ENCODE measurements at places on chromosomes 3 and 15.

DNA sequence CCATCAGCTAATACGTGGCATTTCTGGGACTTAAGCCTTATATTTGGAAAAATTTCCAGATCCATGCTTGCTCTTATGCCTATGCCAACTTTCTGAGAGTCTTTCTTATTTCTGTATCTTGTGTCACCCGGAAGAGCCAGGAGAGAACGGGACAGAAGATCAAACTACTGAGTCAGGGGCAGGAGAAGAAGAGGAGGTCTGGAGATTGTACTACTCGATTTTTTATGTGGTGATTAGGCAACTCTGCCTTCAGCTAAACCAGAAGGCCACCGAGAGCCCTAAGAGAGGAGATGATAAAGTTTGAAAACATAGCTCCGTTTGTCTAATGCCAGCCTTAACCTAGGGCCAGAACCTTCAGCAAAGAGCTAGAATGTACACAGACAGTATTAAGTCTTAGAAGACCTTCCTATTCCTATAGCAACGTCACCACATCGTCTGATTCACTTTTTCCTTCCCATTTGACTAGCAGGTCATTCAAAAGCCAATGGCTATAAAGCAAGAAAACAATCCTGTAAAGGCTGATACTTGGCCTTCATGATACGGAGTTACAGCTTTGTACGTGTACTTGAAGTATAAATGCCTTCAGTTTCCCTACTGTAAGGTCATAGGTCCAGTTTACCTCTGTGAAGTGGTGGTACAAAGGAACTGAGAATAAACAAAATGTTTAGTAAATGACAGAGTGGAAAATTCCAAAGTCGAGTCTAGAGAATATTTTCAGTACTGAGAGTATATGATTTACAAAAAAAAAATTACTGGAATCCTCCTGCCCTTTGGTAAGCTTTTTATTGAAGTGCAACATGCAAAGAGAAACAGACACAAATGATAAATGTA, 96.1 kb upstream of the ICE2 start:
- H3K27me3 ChIP-seq = no peaks in the 10 kb centered on the region
- no peaks in the 10 kb centered on the region for H3K36me3 ChIP-seq
- H3K4me3 ChIP-seq = no peak overlapping the region
- H3K4me1 ChIP-seq = no peaks in the 10 kb centered on the region
- no peak overlapping the region for H3K27ac ChIP-seq

- peak overlapping the region; percentile 39 for H3K27ac ChIP-seq
- no peak for DNase-seq
- H3K4me1 ChIP-seq = no peaks in the 10 kb centered on the region
- H3K27me3 ChIP-seq = no peaks in the 10 kb centered on the region
- no peak overlapping the region for H3K4me3 ChIP-seq
- H3K36me3 ChIP-seq = peaks cover 52% of the 10 kb centered on the region
These were observed 17.7 kb downstream of the CRTAP start for GRCh38 chr3:33131331-33132018.

- no peaks in the 10 kb centered on the region for H3K36me3 ChIP-seq
- no peaks in the 10 kb centered on the region for H3K4me1 ChIP-seq
- H3K27ac ChIP-seq = no peak overlapping the region
These were observed 44.1 kb upstream of the CMTM7 start for GRCh38 chr3:32347343-32348125.

DNA sequence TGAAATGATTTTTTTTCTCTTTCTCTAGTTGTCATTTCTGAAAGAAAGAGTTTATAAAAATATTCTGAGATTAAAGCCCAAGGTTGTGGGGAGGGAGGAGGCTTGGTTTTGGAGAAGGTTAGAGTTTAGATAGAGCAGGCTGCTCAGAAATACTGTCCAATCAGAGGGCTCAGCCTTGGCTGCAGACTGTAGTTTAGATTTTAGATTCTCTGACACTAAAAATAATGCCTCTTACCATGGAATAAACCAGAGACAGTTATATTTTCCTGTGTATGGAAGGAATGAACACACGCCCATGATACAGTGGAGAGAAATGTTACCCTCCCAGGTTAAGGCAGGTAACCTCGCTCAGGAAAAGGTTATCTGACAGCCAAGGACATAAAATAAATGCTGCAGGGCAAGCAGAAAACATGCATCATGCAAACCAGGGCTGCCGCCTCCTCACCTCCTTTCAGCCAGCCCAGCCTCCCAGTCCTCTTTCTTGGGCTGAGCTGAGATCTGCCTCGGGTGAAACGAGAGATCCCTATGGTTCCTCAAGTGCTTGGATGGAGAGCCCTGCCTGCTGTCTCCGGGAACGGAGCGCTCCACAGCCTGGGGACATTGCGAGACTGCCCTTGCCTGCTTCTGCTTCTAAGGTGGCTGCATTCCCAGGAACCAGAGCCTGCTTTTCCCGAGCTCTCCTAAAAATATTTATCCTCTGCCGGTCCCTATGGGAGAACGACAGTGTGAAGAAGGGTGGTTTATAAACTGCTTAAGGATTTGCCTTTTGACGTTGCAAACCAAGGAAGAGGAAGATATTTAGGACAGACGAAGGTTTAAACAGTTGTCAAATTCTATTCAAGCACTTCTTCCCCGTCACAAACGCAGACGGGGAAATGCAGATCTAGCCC, 848 bp downstream of the NCEH1 start:
- H3K36me3 ChIP-seq = no peaks in the 10 kb centered on the region
- peak overlapping the region; percentile 87 for H3K27ac ChIP-seq
- DNase-seq = peak; percentile 78
- H3K4me1 ChIP-seq = no peaks in the 10 kb centered on the region
- H3K27me3 ChIP-seq = no peaks in the 10 kb centered on the region

DNA sequence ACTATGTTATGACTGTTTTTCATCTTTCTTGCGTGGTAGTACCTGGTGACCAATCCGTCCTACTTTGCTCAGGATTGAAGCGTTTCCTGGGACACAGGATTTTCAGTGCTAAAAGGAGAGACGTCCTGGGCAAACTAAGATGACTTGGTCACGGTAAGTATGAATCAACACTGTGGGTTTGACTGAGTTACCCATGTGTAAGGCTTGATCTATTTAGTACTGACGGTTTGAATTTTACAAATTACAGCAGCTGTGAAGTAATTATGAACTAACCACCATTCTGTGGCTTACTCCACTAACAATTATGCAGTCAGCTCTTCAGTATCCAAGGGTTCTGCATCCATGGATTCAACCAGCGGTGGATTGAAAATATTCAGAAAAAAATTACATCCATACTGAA, 172.9 kb upstream of the FEZF2 start:
- H3K4me3 ChIP-seq = no peak overlapping the region
- H3K27ac ChIP-seq = no peak overlapping the region
- no peaks in the 10 kb centered on the region for H3K36me3 ChIP-seq
- DNase-seq = no peak
- no peaks in the 10 kb centered on the region for H3K4me1 ChIP-seq

DNA sequence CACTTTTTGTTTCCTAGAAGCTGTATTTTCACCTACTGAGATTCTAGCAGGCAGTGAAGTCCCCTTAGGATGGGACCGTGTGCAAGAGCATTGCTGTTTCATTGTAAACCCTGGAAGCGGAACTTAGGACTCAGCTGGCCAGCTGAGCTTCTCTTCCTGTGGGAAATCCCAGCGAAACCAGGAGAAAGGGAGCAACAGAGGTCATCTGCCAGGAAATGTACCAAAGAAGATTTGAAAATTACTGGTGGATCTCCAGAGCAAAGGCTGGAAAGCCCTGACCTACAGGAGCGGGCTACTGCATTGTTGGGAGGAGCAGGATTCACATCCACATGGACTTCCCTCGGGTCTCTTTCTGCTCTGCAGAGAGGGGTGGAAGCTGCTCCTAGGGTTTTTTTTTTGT, 7.6 kb upstream of the ADPRH start:
- DNase-seq = no peak
- no peak overlapping the region for H3K4me3 ChIP-seq
- peaks cover 5% of the 10 kb centered on the region for H3K27me3 ChIP-seq
- no peak overlapping the region for H3K27ac ChIP-seq
- no peaks in the 10 kb centered on the region for H3K4me1 ChIP-seq

DNA sequence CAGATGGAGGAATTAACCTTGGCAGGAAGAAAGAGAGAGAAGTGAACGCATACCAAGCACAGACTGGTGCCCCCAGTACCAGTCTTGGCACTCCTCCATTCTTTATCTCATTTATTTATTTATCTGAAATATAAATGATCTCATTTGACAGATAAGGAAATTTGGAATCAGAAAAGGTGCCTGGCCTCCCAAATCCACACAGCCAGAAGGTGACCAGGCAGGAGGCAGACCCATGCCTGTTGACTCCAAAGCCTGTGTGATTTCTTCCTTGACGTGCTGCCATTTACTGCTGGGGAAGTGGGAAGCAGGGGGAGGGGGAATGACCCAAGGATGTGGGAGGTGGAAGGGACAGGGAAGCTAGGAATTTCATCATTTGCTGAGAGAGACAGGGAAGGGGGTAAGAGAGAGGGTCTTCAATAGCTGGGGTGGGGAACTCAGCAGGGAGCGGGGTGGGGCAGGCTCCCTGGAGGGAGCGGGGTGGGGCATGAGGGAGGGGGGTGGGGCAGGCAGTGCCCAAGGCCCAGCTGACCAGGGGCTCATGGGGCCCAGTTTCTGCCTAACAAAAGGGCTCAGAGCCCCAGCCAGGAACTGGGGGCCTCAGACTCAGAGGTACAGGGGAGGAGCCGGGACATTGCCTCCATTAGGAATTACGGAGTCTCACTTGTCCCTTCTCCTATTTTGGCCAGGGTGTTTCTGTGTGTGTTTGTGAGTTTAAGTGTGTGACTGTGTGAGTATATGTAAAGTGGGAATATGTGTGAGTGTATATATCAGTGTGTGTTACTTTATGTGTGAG, 63.0 kb downstream of the MINAR1 start:
- no peak overlapping the region for H3K4me3 ChIP-seq
- no peak overlapping the region for H3K27ac ChIP-seq
- no peak for DNase-seq
- H3K36me3 ChIP-seq = no peaks in the 10 kb centered on the region
- H3K4me1 ChIP-seq = no peaks in the 10 kb centered on the region

DNA sequence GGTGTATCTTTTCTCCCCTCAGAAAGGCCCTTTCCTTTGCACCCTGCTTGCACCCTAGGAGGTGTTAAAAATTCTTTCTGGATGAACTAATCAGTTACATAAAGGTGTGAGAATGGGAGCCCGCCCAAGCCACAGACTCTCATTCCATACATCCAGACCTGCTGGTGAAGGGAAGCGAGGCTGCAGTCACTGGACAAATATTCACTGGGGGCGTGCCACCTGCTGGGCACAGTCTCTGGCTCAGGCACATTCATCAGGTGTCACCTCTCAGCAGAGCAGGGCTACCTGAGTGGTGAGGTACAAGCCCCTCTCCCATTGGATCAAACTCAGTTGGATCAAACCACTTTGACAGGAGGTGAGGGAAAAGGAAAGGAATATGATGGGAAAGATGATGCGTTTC, 52.0 kb downstream of the NTRK3 start:
- H3K4me3 ChIP-seq = no peak overlapping the region
- no peak overlapping the region for H3K27ac ChIP-seq
- no peaks in the 10 kb centered on the region for H3K36me3 ChIP-seq
- DNase-seq = no peak
- no peaks in the 10 kb centered on the region for H3K27me3 ChIP-seq
- H3K4me1 ChIP-seq = no peaks in the 10 kb centered on the region

- no peak overlapping the region for H3K4me3 ChIP-seq
- H3K36me3 ChIP-seq = no peaks in the 10 kb centered on the region
- H3K27me3 ChIP-seq = peaks cover 2% of the 10 kb centered on the region
- no peak for DNase-seq
These were observed 55.8 kb downstream of the TRIM71 start for GRCh38 chr3:32873531-32874130.

DNA sequence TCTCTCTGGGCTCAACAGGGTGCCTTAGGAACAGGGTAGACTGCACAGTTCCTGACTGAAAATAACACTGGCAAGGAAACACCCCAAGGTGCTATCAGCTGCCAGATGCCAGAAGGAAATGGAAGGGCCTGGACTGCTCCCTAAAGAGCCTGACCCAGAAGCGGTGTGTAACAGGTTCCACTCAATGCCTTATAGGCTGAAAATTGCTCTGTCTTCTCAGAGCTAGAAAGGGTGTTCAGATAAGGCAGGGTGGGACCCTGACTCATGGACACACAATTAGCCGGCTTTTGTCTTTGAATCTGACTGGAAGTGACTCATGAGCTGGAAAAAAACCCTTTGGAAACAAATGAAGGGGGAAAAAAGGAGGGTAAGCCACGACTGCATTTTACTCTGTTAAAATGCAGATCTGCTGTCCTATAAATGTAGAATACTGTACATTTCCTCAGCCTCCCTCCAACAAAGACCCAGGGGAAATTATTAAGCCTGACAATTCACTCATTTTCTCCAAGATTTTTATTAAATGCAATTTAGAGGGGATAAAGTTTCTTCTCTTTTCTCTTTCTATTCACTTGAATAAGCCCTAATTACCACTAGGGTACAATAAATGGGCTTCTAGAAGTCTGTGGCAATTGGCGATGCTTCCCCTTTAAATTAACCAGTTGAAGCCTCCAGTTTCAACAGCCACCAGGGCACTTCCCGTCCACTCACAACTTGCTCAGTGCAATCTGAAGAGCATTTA, 160.2 kb upstream of the TBL1XR1 start:
- DNase-seq = peak; percentile 40
- H3K36me3 ChIP-seq = no peaks in the 10 kb centered on the region
- H3K4me1 ChIP-seq = peaks cover 45% of the 10 kb centered on the region

GRCh38 chr15:48253172-48253571, 47.1 kb downstream of the SLC12A1 start:
- no peak overlapping the region for H3K27ac ChIP-seq
- H3K36me3 ChIP-seq = no peaks in the 10 kb centered on the region
- DNase-seq = no peak
- H3K4me3 ChIP-seq = no peak overlapping the region

DNA sequence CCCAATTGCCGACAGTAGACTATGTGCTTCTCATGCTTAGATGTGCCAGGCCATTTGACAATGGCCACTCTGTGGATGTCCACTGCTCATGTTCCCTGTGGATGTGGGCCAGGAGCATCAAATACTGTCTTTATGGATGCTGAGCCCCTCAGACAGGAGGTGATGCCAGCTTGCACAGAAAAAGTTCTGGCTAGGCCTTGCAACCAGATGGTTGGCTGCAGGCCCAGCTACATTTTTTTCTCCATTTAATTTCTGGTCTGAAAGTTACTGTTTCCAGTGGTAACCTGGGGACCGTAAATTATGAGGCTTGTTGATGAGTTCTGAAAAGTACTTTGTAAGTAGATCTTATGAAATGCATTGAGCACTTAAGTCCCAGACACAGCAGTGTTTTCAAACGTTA, 228.5 kb downstream of the CHL1 start:
- H3K27me3 ChIP-seq = no peaks in the 10 kb centered on the region
- no peak overlapping the region for H3K4me3 ChIP-seq
- H3K27ac ChIP-seq = no peak overlapping the region
- no peak for DNase-seq
- no peaks in the 10 kb centered on the region for H3K36me3 ChIP-seq
